D721Med (cell line): ENCODE measurements at places on chromosomes 1 and 21.

DNA sequence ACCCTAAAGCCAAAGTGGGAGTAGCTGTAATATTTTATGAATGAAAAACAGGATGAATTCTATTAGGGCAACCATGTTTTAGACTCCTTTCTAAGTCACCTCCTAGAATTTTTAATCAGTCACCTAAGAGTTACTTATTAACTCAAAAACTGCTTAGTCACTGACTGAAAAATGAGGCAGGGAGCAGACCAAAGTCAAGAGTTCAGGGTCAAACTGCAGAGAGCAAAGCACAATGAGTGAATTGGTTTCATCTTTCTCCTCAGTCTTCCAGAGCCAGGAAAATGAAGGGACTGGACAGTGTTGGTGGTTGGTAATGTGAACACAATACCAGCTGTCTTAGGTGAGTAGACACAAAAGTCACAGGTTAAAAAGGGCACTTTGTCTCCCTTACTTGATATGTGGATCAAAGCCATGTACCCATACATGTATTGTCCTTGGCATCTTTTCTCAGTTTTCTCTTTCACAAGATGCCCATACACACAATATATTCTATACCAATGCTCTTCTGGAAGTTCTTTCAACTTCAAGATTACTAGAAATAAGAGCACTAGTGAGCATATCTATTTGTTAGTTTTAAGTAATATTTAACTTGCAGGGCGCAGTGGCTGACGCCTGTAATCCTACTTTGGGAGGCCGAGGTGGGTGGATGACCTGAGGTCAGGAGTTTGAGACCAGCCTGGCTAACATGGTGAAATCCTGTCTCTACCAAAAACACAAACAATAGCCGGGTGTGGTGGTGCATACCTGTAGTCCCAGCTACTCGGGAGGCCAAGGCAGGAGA lies 42.2 kb downstream of the ATP1B1 start:
- DNase-seq, result no peak

GRCh38 chr1:168497376-168497950 lies 46.3 kb downstream of the XCL2 start:
- DNase-seq, result no peak

DNA sequence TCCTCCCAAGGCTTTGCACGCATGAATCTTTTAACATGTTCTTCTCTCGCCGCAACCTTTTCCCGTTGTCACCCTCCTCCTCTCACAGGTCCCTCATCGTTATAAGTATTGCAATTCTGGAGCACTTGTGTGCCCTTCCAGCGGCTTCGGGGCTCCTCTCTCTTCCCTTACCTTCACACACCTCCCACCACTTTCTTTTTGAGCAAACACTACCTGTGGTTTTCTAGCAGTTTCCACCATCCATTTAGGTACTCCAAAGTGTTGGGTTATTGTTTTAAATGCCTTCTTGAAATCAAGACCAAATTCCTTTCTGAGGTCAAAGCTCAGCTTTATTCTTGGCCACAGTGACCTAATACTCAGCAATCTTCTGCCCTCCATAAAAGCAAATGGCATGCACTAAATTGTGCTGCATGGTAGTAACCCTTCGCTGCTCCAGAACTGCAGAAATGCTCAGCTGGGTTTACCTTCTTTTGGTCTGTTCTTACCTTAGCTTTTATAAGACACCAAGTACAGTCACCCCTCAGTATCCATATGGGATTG lies 472.4 kb downstream of the SETD4 start:
- DNase-seq, result no peak

- DNase-seq, result no peak
Observed at GRCh38 chr1:169722779-169723178, 11.1 kb downstream of the SELE start.

- no peak for DNase-seq
Observed at GRCh38 chr1:162220009-162220539, 150.6 kb downstream of the NOS1AP start.

DNA sequence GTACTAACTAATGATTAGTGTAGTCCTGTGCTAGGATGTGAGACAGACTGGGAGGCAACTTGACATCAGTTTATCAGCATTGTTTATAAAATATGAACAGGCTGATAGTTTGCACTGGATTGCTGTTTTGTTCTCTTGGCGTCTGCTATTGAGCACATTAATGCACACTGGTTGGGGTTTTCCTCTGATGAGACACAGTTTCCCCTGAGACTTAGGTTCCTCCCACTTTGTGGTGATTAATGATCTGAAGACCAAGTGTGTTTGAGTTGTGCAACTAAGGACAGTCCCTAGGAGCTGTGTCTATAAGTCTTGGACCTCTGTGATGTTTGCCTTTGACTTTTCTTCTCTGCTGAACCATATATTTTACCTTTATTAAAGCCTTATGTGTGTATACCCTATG lies 1015.4 kb downstream of the AMY1C start:
- DNase-seq, result no peak

DNA sequence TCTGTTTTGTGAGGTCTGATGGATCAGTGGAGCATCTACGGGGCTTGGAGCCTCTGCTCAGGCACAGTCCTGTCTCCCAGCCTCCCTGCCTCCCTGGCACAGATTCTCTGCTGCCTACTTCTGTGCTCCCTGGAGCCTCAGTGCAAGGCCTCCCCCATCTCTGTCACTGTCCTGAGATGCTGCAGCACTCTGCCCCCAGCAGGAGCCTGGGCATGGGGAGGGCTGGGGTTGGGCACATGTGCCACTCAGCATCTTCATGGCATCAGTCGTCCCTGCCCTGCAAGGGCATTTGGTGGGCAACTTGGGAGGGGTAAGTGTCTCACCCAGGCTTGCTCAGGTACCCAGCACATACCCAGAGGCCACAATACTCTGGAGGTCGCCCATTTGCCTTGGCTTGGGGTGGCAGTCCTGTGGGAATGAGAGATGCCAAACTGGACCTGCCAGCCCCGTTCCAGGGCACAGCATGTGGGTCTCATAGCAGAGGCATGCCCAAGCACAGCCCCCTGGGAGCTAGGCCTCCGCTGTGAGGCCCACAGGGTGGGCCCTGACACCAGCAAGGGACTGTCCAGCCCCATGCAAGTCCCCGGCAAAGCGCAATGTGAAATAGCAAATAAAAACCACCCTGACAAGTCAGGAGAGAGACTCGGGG lies 28.7 kb downstream of the PADI3 start:
- no peak for DNase-seq

DNA sequence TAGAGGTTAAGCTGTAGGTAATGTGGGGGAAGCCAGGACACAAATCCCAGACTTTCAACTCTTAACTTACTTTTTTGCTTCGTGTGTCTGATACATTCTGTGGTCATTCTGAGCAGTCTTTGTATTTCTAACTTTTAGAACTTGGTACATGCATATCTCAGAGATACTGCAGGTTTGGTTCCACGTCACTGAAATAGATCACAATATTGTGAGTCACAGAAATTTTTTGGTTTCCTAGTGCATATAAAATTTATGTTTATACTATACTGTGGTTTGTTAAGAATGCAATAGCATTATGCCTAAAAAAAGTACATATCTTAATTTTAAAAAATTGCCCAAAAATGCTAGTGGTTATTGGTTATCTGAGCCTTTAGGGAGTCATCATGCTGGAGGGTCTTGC lies 3.2 kb downstream of the URB2 start:
- no peak for DNase-seq

DNA sequence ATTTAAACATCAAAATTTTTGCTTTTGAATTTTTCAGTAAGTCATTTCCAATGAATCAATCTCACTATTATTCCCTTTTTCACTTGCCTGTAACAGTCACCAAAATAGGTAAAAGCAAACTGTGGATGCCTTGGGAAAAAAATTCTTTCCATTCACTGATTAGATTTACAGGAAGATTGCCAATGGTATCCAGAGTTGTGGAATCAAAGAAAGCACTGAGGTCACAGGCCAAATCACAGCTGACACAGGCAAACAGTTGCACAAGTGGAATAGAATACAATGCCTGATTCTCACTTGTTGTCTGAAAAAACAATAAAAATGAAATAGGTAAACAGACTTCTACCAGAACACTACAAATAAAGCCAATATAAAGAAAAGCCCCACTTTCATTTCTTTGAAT lies 48.4 kb downstream of the LTN1 start:
- DNase-seq, result no peak

DNA sequence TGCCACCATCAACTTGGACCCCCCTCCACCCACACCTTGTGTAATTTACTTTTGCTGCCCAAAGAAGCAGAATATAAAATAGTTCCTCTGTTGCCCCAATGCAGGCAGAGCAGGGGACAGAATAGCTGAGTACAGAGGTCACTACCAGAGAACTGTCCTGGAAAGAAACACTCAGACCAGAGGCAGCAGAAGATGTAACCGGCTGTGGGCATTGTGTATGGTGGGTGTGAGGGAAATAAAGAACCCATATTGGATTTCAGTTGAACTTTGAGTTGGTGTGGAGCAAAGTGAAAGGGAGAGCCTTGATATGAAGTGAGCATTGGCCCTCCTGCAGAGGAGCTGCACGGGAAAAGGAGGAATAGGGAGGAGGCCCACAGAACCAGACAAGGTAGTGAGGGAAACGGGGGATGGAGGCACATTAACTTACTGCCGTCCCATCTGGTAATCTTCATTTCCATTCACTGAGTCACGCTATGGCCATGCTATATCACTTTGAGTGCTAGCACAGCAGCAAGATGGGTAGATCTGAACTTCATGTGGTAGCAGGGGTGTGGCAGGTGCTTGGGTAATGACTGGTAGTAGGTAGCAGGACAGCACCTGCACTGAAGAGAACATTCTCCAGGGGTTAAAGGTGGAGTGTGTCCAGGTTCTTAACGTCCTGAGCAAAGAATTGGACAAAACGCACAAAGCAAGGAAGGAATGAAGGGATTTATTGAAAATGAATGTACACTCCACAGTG lies 56.3 kb upstream of the FBXO28 start:
- no peak for DNase-seq

- DNase-seq, result peak; percentile 96
Observed at GRCh38 chr1:151251656-151252470, 2.7 kb upstream of the PSMD4 start.

DNA sequence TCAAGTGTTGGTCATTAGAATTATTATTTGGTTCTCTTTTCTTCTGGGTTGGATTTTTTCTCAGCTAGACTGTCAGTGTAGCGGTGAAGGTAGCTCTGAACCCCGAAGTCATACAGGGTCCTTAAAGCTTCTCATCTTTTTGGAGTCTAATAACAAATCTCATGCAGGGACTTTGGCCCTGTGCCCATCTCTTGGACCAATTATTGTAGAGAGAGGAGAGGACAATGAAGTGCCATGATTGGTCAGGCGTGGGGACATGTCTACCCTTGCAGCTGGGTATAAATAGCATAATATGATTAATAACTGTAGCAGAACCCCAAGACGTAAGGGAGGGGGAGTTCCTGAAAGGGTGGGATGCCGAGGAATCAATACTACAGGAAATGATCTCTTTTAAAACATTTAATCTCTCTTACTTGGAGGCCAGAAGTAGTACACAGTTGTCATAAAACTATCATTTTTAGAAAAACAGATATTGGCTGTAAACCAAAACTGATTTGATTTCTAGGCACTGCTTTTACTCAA lies 8.8 kb downstream of the MAGI3 start:
- no peak for DNase-seq

GRCh38 chr1:1371746-1372711 lies 3.0 kb downstream of the AURKAIP1 start:
- DNase-seq, result no peak

DNA sequence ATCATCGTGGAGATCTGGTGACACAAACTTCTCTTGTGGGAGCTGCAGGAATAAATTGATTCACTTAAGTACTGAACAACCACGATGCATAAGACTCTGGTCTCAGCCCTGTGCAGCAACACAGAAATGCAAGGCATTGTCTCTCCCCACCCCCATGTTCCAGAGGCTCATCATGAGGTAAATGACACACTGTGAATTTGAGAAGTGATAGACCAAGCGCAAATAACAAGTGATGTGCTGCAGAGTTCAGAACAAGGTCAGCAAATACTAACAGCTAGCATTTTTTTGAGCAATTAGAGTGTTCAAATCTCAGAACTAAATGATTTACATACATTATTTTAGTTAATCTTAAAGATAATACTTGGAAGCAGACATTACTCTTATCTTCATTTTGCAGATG lies 223.7 kb downstream of the SEC16B start:
- no peak for DNase-seq

DNA sequence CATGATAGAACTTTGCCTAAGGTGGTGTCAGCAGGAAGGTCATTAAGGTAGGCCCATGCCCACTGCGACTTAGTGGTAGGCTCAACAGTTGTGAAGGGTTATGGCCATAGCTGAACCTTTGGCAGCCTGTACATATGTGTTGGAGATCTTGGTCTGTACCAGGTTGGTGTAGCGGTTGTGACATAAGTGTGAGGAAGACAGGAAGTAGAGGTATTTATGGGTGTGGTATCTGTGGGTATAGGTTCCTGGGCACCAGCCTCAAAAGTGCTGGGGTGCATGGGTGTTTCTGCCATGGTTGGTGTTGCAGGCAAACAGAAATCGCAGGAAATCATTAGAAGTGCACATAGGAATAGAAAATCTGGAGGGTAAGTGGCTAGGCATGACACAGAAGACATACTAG lies 18.6 kb upstream of the LRIF1 start:
- no peak for DNase-seq

GRCh38 chr1:149888247-149888998 lies 10.9 kb upstream of the BOLA1 start:
- DNase-seq, result no peak

DNA sequence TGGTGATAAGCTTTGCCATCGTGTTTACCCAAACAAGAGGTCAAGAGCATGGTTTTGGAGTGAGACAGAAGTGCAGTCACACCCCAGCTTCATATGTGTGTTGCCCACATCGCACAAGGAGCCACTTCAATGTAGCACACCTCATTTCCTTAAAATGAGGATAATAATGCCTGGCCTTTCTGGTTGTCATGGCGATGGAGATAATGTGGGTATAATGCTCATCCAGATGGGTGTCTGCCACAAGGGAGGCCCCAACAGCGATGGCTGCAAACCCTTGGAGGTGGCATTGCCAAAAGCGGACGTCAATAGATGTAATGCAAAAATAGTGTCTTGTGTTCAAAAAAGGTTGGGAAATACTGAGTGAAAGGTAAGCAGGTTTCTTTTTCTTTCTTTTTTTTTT lies 83.1 kb upstream of the AJAP1 start:
- DNase-seq, result no peak

DNA sequence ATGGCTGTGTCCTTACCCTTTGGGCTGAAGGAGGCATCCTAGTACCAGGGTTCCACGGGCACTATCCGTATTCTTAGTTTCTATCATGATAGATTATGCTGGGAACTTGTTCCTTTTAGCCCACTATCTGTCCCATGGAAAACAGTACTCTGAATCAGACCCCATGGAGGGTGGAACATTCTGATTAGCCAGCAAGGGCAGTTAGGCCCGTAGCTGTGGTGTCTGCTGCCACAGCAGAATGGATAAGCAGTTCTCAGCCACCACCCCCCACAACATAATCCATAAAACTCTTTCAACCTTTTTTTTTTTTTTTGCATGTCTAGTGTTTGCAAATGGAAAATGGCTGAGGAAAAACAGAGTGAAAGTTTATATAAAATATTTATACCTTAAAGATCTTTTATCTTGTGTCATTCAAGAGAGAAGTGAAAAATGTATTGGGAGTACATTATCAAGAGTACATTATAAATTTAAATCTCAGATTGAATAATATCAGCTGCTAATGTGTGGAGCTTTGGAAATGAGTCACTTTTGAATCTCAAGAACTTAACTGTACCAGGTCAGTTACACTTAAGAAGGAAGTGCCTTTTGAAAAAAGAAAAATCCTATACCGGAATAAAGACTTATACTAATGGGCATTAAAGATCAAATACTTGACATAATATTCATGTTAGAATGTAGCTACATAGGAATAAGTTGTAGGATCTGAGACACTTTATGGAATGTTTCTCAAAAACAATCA lies 80.3 kb downstream of the NFIA start:
- no peak for DNase-seq

- DNase-seq, result no peak
Observed at GRCh38 chr1:40477678-40478053, 576 bp downstream of the ZFP69 start.

- no peak for DNase-seq
Observed at GRCh38 chr21:35940074-35940927, 120.0 kb downstream of the SETD4 start.
